Glutamatergic neuron (in vitro differentiated cells): ENCODE measurements at places on chromosomes 2 and 18. TPM values are rescaled to one million over a fixed set of nuclear protein-coding genes. Genes with fewer than 3 reads are reported as not detected.

DNA sequence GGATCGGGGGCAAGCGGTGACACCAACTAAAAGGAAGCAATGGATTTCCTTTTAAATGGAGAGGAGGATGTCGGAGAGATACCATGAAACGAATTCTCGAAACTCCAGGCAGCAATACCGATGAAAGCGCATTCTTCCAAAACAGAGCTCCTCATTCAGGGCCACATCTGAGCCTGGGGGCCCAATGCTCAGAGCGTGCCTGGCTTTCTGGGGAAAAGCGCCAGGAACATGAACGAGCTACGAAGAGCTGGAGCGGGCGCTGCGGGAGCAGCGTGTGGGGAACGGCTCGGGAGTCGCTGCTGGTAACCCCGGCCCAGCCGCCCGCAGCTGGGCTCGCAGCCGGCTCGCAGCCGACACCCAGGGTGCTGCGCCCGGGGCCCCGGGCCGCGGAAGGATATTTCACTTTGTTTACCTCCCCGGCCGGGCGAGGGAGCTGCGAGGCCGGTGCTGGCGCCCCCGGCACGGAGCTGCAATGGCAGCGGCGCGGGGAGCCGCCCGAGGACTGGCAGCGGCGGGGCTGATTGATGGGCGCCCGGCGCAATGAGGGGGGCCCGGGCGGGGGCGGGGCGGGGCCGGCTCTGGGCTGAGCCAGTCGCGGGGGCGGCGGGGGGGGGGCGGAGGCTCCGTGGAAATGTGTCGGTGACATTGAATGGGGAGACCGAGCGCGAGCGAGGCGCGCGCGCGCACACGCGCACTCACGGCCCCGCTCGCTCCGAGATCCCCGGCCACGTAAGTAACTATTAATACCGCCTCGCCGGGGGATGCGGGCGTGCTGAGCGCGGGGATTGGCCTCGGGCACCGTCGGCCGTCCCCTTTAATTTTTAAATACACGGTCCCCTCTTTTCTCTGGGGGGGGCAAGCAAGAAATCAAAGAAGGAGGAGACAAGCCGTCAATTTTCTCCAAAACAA is at the start of gene TRIB2:
TSS of gene TRIB2 (plus strand) at position 655 of the 909 bp plus-strand sequence. CDS start 1,372 bp downstream, outside the sequence.
- DNase-seq = peak; percentile 90

DNA sequence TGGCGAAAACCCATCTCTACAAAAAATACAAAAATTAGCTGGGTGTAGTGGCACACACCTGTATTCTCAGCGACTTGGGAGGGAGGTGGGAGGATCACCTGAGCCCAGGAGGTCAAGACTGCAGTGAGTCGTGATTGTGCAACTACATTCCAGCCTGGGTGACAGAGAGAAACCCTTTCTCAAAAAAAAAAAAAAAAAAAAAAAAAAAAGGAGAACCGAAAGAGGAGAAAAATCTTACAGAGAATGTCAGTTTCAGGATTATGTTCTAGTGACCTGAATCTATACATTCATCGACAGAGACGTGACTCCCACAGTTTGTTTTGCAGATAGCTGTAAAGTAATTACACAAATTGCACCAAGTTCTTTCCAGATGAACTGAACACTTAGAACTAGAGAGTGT is 187.8 kb downstream of the FTCDNL1 start:
- DNase-seq = no peak

DNA sequence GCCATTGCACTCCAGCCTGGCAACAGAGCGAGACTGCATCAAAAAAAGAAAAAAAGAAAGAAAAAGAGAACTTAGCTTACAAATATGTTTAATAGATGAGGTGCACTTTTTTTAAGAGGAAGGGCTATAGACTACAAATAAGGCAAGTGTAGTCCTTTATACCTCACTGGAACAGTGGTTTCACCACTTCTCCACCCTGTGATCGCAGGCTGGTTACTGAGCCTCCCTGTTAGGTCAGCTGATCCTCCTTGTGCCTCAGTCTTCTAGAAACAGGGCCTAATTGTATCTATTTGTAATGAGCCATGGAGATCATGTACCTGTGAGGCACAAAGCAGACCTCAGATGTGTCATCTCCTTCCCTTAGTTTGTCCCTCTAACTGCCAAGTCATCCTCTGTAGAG is 4.5 kb downstream of the CXCR2 start:
- no peak for DNase-seq

DNA sequence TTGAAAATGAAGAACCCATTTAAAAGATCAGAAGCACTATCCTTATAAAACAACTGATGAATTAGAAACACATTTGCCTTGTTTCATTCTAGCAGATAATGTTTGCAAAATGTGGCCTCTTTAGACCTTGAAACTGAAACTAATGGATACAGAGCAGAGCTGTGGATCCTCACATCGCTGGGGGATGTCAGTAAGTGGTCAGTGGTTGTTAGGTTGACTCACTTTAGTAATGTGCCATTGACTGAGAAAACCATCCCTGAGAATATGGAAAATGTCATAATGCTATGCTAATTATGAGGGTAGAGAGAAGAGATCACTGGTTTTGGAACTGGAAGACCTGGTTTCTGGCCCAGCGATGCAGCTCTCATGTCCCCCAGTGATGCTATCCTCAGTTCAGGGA is 176.7 kb downstream of the MYO1B start:
- no peak for DNase-seq

DNA sequence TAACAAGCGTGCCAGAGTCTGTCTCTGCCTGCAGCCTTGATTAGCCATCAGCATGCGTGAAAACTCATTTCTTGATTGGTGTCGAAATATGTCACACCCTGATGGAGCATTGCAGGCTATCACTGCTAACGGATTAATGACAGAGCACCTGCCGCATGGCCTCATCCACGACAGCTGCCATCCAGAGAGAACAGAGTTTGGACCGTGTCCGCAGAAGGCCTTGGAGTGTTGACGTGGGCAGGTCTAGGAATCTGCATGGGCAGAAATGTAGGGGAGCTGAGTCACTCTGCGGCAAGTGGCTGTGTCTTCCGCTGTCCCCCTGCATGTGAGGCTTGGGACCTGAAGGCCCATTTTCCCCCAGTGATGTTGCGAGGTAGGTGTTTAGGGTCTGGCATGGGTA is 43.0 kb downstream of the KLHL29 start:
- no peak for DNase-seq

DNA sequence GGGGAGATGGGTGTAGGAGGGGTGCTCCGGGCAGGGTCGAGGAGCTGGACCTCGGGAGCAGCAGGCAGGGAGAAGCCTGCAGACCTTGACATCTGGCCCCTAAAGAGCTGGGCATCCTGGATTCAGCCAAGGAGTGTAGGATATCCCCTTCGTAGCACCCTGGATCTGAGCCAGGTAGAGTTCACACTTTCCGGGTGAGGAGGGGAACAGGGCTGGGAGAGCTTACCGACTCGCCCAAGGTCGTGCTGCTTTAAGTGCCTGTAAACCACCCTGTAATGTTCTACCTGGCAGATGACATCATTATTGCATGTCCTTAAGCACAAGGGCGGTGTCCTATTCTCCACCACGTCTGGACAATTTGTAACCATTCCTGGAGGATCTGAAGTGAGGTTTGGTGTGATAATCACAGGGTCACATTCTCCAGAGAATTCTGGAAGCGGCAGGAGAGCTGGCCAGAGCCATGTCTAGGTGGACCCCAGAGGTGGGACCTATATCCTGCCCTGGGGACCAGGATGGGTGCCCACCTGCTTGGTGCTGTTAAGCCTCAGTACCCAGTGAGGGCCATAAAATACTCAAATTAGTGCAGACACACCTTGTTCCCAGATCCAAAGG is 14.6 kb downstream of the ITM2C start:
- no peak for DNase-seq

DNA sequence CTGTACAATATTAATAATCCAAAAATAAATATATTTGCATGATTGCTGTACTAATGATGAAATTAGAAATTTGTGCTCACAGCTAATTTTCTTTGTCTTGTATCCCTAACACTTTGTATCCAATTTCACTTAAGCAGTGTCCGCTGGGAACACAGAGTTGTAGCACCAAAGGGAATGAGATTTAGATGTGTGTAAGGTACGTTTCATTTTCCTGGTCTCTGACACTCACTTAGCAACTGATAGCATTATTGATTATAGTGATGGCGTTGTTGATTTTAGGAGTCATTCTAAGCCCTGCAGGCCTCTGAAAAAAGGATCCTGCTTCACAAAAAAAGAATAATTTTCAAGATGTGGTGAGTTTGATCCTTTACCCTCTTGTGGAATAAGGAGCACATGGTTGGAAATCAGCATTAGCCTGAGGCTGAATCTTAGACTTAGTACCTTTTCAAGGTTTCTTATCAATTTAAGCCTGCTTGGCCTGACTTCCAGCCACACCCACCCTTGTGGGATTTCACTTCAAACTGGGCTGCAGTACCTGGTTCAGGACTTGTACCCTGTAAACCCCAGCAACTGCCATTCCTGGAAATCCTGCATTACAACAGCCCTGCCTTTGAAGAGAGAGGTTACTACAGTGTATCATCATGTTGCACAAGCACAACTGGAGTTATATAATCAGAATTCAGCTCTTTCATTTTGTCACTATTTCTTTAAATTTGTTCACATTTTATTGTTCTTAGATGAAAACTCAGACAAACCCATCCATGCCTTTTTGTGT is 116.2 kb downstream of the RND3 start:
- no peak for DNase-seq

- DNase-seq = no peak
Measured at GRCh38 chr2:60416221-60417008, 137.0 kb downstream of the BCL11A start.

- no peak for DNase-seq
Measured at GRCh38 chr2:67234440-67234839, 162.7 kb upstream of the ETAA1 start.

Gene GPR35
- total RNA-seq = 1.5 TPM

Gene ERBB4
- 1.8 TPM for total RNA-seq
